ENCODE measurements at places on chromosomes 16 and 17.

- no peak for DNase-seq
Observed at GRCh38 chr16:67468731-67469130, 12.2 kb downstream of the ATP6V0D1 start.

DNA sequence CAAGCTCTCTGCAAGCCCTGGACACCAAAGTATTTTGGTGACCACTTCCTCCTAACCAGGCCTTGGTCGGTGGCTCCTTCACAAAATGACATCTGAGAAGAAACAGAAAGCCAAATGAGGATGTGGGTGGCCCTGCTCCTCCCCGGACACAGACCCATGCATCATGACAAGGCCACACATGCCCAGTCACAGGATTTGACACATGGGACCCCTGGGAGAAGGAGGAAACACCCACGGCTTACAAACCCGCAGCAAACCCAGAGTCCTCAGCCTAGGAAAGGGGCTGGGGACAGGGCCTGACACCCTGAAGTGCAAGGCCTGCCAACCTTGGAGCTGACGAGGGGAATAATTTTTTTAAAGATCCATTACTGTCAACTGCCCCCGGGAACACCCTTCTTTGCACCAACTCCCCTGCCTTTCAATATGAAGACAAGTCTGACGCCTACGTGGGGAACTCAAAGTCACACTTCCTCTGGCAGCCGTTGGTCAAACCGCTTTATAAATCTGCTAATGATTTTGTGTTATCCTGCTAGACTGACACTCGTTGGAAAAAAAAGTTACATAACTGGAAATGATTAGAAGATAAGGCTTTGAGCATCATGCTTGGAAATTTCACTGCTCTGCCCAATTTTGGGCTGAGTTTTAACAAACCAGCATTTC is 41.3 kb downstream of the GAS7 start:
- no peak for DNase-seq

GRCh38 chr17:48237456-48237855 is 129.9 kb downstream of the SNX11 start:
- DNase-seq: no peak

DNA sequence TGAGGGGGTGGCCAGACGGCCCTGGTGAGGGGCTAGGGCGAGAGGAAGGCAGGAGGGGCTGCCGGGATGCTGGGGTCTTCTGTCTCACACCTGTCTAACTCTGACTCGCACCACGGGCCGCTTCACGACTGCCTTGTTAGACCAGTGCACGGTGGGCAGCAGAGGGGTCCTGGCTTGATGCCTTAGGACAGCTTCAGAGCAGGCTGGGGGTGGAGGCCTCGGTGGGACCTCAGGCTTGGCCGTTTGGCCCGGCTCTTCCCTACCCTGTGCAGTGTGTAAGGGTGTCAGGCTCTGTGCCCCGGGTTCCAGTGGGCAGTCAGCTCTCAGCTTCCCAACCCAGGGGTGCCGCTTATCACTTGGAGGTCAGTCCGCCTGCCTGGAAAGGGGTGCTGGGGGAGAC is 100.7 kb downstream of the OR1D5 start:
- no peak for DNase-seq

- DNase-seq: no peak
Observed at GRCh38 chr17:50618941-50619340, 15.7 kb upstream of the ABCC3 start.

DNA sequence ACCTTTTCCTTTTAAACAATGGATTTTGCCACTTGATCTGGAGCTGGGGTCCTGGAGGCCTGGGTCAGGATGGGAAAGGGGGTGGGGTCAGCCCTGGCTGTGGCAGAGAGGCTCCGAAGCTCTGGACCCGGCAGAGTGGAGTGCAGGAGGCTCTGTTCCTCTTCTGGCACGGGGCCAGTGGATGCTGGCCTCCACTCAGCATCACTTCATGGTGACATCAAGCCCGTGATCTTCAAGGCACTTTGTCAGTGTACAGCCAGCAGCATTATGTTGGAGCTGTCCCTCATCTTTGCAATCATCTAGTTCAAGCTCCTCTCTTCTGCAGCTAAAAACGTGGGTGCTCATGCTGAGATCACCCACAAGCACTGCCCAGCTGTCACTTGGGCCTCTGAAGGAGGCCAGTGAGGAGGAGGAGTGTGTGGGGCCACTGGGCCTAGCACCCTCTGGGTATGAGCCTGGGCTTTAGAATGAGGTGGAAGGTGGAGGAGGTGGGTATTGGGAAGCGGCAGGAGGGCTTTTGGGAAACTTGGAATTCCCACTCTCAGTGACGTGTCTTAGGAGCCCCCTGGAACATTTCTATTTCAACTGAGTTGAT is 45.9 kb upstream of the MGAT5B start:
- DNase-seq: no peak

GRCh38 chr16:48003206-48003907 is 152.4 kb downstream of the ABCC12 start:
- DNase-seq: no peak

DNA sequence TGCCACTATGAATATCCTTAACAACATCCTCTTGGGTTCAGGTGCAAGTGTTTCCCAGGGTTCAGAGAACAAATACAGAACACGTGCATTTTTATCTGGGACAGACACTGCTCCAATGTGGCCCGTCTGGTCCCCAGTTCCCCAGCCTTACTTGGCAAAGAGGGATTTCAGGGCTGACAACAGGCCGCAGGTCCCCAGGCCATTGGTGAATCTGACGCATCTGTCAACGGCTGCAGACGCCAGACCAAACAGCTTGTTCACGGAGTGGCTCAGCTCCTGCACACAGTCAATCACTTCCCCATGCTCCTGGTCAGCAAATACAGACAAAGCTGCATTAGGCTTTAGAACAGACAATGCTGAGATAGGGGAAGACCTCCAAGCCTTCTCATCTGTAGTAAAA is 36.2 kb downstream of the COG7 start:
- no peak for DNase-seq

DNA sequence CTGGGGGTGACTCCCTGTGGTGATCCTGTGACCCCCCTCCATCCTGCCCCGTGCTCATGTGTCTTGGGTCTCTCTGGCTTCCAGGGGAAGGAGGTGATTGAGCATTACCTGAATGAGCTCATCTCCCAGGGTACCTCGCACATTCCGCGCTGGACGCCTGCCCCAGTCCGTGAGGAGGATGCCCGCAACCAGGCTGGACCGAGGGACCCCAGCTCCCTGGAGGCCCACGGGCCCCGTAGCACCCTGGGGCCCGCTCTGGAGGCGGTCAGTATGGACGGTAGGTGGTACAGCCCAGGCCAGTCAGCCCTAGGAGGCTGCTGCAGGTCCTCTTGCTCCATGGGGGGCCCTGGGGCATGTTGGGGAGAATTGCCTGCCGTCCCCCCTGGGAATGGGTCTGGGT is 33.6 kb downstream of the SEC14L5 start:
- DNase-seq: no peak

GRCh38 chr17:56897646-56898424 is 16.0 kb downstream of the TRIM25 start:
- DNase-seq: no peak

GRCh38 chr17:35390156-35390555 is 16.7 kb upstream of the SLFN11 start:
- no peak for DNase-seq

GRCh38 chr16:56864960-56865359 is at the start of gene SLC12A3:
TSS of gene SLC12A3 (plus strand) at chr16:56865207. CDS start at chr16:56865236, 29 bp downstream.
- DNase-seq: no peak

DNA sequence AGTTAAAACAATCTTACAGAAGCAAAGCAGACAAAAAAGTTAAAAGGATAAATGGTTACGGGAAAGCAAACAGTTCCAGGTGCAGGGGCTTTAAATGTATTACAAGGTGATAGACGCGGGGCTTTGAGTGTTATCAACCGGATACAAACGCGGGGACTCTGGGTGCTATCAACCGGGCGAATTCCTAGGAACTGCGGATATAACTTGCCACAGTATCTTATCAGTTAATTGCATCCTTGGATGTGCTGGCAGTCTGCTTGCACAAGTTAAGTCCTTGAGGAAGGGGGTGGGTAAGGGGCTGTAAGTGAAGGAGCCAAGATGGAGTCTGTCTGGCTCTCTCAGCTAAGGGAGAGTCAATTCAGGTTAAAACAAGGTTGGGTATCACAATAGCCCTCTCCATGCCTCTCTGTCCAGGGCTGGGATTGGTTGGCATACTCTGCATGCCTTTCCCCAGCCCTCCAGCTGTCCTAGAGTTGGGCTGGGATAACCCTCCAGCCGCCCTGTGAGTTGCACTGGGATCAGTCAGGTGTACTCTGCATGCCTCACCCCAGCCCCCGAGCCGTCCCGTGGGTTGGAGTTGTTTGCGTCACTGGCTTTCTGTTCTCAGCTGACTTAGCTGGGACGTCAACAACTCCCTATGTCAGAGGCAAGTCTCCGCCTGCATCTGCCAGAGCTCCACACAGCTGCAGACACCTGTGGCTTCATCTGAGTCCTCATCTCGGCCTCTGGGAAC is 40.9 kb downstream of the TMEM235 start:
- no peak for DNase-seq

- no peak for DNase-seq
Observed at GRCh38 chr17:74987909-74988711, 678 bp downstream of the CDR2L start.

DNA sequence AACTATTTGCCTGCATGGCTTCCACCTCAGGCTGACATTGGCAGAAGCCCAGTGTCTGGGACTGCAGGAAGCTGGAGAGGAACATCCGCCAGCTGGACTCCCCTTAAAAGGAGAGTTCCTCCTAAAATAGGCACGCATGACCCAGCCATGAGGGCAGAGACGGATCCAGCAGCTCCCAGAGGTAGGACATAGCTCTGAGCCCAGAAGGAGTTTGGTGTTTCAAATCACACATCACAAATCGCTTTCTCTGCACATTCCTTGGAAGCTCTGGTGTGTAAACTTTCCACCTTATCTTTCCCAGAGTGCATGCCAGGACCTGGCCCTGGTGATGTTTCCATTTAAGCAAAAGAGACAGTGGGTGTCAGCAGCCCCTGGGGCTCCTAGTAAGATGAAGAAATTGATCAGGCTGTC is 231.1 kb upstream of the CDH5 start:
- DNase-seq: no peak

DNA sequence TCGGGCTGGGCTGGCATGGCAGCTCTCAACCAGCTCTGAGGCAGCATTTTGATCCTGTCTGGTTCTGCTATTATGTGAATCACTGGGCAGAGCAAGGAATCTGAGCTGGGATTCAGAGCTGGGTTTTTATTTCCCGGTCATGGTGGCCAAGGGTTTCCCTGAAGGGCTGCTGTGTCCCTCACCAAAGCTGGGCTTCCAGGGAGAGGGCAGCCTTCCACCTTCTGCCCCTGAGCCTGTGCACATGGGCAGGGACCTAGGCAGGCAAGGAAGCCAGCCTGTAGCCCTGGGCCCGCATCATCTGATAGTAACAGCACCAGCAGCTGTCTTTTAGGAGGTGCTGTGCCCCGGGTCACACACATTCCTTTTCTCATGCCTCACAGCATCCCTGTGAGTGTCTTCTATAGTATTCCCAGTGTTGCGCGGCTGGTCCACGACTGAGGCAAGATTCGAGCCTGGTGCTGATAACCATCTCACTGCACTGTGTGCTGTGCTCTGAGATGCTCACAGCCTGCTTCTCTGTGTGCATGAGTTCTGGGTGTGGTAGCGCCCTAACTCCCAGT is 85.3 kb upstream of the PLCG2 start:
- DNase-seq: no peak

GRCh38 chr17:80682372-80682771 is 137.7 kb downstream of the RPTOR start:
- DNase-seq: no peak

Measured in stimulated activated CD8-positive, alpha-beta memory T cell treated with anti-CD3 and anti-CD28 coated beads, Interleukin-2, amount 100 ng/mL, for 48 hours (primary cell).